ENCODE measurements at places on chromosomes 6 and 20.

DNA sequence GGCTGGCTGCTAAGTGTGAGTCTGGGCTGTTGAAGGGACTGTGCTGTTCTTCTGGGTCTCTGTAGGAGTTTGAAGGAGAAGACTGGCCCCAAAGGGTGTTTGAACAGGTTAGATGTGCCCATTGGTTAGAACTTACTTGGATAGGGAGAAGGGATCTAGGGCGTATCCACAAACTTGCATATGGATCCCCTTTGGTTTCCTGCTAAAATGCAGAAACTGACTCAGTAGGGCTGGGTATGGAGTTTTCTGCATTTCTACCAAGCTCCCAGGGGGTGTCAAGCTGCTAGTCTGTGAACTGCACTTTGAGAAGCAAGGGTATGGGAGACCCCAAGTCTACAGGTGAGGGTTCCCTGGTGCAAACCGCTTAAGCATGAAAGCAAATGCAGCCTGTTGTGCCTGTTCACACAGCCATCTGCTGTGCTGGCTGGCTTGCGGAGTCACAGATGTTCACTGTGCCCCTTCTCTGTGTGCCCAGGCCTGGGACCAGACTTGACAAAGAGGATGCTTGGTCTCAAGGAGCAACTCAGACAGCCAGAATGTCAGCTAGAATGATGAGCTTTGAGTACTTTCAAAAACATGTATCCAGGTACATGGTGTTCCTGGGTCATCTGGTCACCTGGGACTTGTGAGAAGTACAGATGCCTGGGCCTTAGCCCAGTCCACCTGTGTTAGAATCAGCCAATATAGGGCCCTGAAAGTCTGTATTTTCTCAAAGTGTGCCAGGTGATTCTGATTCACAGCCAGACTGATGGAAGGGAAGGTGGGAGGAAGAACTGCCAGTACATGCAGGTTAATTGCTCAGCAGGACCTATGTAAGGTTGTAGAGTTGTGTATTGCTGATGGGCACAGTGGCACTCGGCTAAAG is 7.4 kb downstream of the PPP1R16B start:
- DNase-seq: no peak

- no peak for DNase-seq
These were observed 137.3 kb downstream of the SULF2 start for GRCh38 chr20:47647994-47648393.

- DNase-seq: no peak
These were observed 204.4 kb downstream of the ZMYND8 start for GRCh38 chr20:47152068-47152467.

DNA sequence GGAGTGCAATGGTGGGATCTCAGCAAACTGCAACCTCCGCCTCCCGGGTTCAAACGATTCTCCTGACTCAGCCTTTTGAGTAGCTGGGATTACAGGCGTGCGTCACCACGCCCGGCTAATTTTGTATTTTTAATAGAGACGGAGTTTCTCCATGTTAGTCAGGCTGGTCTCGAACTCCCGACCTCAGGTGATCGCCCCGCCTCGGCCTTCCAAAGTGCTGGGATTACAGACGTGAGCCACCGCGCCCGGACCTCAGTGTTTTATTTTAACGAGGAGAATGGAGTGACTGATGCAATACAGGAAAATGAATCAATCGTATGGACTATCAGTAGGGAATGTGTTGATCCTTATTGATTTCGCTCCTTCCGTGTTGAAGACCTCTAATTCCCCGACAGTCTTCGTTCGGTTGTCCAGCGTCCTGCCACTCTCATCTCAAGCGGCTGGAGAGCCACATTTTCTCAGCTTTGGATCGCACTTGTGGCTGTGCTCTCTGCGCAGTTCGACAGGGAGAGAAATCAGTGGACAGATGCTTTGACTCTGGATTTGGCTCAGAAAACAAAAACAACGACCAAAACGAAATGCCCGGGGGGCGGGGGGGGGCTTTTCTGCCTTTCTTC is 166.2 kb downstream of the TRIM27 start:
- no peak for DNase-seq

DNA sequence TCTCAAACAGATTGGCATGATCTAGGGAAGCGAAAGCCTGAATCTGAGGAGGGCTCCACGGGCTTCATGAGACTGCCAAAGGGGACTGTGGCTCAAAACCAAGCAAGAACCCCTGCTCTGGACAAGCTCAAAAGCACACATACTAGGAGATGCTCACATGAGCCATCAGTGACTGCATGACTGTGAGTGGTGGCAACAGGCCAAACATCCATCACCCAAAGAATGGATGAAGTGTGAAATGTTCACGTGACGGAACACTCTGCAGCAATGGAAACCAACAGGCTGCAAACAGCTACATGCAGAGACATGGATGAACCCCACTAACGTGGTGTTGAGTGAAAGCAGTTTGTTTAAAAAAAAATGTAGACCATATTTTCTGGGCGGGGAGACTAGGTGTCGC is 136.3 kb downstream of the PREX1 start:
- no peak for DNase-seq

DNA sequence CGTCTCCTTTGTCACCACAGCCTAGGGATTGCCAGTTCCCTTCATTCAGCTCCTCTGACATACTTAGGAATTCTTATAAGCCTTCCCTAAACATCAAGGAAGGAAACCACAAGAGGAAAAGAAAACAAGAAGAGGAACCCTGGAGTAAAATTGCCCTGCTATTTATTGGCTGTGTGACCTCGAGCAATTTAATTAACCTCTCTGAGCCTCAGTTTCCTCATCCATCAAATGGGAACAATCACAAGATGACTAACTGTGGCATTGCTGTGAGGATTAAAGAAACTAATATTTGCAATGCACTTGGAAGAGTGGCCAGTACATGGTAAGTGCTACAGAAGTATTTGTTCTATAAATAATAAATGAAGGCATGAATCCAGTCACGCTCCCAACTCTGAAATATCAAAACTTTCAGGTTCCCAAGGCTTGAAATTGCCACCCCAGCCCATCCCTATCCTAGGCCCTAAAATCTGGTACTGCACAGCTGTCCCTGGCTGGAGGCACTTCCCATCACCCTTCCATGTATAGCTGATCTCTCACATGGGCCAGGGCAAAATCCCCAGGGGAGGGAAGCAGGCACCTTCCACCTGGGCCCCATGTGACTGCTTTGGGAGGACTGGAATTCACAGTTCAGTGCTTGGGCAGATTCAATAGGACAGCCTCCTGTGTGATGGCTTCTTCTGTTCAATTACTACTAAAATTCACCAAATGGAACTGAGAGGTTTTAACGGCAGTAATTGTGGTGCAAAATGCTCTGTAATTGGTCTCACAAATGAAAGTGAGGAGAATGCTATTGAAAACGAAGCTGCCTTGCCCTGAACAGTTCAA is 78.0 kb upstream of the MAFB start:
- DNase-seq: no peak

DNA sequence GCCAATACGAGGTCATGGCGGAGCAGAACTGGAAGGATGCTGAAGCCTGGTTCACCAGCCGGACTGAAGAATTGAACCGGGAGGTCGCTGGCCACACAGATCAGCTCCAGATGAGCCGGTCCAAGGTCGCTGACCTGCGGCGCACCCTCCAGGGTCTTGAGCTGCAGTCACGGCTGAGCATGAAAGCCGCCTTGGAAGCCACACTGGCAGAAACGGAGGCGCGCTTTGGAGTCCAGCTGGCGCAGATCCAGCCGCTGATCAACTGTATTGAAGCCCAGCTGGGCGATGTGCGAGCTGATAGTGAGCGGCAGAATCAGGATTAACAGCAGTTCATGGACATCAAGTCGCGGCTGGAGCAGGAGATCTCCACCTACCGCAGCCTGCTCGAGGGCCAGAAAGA is 296.9 kb downstream of the OGFRL1 start:
- no peak for DNase-seq

DNA sequence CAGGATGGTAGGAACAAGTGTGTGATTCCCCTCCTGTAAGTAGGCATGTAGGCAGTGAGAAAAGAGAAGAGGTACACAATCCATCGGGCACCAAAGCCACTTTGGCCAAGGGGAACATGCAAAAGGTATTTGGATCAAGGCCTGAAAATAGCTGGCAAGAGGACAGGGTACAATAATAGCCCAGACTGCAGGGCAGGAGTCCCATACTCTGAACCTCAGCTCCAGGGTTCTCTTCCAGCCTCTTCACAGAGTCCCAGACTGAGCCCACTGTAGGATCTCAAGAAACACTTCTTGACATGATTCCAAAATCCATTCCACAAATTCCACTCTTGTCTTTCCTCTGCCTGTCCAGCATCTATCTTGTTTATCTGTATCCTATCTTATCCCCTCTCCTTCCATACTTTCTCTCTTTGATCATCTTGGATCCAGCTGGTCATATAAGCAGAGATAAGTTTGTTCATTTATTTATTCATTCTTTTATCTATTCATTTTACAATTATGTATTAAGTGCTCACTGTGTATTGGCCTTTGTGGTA is 19.7 kb downstream of the ACSS2 start:
- DNase-seq: no peak

GRCh38 chr6:44869321-44869897 is 458.7 kb upstream of the RUNX2 start:
- DNase-seq: no peak

DNA sequence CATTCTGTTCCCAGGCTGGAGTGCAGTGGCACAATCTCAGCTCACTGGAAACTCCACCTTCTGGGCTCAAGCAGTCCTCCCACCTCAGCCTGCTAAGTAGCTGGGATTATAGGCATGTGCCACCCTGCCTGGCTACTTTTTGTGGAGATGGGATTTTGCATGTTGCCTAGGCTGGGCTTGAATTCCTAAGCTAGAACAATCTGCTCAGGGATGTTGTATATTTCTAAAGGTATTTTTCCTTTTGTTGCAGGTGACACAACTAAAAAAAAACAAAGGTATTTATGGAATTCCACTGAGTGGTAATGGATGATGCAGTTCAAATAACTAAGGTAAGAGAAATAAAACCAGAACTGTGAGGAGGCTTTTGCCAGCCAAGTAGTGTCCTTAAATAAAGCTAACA is 49.7 kb downstream of the PTPRA start:
- DNase-seq: no peak

GRCh38 chr6:77425671-77426070 is 37.6 kb downstream of the HTR1B start:
- no peak for DNase-seq

DNA sequence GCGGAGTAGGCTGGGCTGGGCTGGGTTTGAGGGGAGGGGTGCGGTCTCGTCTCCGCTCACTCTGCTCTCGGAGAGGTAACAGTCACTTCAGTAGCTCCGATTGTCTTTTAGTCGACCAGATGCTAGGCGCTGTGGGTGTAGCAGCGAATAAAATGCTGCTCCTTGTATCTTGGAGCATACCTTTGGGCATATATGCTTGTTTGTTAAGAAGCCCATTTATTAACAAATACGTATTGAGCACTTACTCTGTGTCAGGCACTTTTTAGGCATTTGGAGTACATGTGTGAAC is 545 bp downstream of the ACTR5 start:
- DNase-seq: peak; percentile 72

DNA sequence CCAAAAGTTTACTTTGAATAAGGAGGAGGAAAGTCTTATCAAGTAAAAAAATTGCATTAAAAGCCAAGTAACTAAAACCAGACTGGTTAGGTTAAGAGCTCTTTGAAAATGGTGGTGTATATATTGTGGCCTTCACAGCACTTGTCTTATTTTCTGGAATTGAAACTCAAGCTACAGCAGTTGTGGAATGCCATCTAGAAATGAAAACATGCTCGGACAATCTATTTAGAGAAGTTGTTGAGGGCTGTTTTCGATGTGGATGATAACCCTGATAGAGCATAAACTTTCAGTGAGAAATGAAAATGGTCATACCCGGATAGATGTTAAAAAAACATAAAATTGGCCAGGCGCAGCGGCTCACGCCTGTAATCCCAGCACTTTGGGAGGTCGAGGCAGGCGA is 47.0 kb downstream of the ARID1B start:
- no peak for DNase-seq

- DNase-seq: no peak
These were observed 45.0 kb upstream of the ZBTB24 start for GRCh38 chr6:109527989-109528388.

DNA sequence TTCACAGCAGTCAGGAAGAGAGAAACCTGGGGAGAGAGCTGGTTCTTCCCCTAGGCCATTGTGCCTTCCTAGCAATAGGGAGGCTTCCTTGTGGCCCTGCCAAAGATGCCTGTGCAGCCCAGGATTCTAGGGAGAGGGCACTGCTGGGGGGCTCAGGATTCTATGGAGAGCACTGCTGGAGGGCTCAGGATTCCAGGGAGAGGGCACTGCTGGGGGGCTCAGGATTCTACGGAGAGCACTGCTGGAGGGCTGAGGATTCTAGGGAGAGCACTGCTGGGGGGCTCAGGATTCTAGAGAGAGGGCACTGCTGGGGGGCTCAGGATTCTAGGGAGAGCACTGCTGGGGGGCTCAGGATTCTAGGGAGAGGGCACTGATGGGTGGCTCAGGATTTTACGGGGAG is 25.8 kb downstream of the EDN3 start:
- no peak for DNase-seq

DNA sequence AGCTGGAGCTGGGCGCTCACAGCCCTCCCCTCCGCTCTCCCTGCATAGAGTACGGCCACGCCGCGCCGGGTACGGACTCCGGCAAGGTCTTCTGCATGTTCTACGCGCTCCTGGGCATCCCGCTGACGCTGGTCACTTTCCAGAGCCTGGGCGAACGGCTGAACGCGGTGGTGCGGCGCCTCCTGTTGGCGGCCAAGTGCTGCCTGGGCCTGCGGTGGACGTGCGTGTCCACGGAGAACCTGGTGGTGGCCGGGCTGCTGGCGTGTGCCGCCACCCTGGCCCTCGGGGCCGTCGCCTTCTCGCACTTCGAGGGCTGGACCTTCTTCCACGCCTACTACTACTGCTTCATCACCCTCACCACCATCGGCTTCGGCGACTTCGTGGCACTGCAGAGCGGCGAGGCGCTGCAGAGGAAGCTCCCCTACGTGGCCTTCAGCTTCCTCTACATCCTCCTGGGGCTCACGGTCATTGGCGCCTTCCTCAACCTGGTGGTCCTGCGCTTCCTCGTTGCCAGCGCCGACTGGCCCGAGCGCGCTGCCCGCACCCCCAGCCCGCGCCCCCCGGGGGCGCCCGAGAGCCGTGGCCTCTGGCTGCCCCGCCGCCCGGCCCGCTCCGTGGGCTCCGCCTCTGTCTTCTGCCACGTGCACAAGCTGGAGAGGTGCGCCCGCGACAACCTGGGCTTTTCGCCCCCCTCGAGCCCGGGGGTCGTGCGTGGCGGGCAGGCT is 4.6 kb downstream of the KCNK15 start:
- DNase-seq: peak; percentile 7

DNA sequence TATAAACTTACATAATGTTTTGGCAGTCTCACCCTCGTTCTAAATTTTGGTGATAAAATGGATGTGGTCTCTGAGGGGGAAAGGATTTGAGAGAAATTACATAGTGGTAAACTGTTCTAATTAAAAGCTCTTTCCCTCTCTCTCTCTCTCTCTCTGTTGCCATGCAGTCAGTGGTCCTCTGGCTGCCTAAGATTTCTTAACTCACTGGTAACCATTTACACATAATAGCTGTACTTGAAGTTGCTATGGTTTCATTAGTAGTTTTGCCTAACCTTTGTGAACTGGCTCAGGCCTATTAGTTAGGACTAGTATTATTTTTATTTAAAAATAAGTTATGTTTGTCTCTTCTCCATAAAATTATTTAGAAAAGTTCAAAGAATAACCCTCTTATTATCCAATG is 42.0 kb downstream of the MAPK14 start:
- peak; percentile 25 for DNase-seq
